ENCODE measurements at places on chromosomes 16 and 17.

DNA sequence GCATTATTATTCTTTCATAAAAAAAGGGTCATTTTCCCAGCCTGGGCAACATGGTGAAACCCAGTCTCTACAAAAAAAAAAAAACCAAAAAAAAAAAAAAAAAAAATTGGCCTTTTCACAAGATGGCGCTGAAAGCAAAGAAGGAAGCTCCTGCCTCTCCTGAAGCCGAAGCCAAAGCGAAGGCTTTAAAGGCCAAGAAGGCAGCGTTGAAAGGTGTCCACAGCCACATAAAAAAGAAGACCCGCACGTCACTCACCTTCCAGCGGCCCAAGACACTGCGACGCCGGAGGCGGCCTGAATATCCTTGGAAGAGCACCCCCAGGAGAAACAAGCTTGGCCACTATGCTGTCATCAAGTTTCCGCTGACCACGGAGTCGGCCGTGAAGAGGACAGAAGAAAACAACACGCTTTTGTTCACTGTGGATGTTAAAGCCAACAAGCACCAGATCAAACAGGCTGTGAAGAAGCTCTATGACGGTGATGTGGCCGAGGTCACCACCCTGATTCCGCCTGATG is 4.9 kb upstream of the PGAP6 start:
- DNase-seq: no peak

- DNase-seq: peak; percentile 65
These were observed 7.3 kb downstream of the THRA start for GRCh38 chr17:40069751-40070708.

DNA sequence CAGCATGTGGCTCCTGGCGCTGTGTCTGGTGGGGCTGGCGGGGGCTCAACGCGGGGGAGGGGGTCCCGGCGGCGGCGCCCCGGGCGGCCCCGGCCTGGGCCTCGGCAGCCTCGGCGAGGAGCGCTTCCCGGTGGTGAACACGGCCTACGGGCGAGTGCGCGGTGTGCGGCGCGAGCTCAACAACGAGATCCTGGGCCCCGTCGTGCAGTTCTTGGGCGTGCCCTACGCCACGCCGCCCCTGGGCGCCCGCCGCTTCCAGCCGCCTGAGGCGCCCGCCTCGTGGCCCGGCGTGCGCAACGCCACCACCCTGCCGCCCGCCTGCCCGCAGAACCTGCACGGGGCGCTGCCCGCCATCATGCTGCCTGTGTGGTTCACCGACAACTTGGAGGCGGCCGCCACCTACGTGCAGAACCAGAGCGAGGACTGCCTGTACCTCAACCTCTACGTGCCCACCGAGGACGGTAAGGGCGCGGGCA is 645 bp downstream of the NLGN2 start:
- no peak for DNase-seq

- DNase-seq: peak; percentile 17
These were observed 89.4 kb downstream of the ITFG1 start for GRCh38 chr16:47371271-47372014.

GRCh38 chr16:10664720-10665126 is 30.0 kb downstream of the TEKT5 start:
- DNase-seq: no peak

DNA sequence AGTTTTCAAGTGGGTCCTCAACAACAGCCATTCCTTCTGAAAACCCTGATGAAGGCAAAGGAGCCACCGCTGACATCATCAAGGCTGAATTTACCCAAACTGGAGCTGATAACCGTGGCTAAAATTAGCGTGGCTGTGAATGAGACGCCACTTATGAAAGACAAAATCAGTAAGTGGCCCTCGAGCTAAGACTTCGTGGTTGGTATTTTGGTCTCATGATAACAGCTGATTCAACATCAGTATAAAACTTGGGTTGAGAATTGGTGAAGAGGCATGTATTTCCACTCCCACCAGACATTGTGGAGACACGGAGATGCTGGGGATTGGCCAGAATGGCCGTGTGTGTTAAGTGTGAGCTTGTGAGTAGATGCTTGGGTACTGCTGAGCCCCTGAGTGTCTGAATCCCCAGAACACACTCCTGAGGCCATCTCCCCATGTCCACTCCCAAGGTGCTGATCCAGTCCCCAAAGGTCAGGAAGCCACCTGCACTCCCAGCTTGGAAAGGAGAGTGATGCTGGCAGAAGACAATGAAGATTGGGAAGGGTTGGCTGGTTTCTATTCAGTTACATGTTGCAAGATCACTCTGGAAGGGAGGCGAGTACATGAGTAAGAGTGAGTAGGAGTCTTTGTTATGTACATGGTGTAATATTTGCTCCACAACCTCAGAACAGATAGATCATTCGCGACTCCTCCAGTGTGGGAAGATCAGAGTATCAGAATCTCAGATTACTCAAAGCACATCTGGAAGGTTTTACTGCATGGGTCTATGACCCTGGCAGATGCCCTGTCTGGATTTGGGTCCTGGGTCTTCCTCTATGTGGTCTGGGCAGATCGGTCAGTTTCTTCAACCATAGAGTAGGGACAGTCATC is 207.7 kb downstream of the HS3ST3A1 start:
- peak; percentile 79 for DNase-seq

DNA sequence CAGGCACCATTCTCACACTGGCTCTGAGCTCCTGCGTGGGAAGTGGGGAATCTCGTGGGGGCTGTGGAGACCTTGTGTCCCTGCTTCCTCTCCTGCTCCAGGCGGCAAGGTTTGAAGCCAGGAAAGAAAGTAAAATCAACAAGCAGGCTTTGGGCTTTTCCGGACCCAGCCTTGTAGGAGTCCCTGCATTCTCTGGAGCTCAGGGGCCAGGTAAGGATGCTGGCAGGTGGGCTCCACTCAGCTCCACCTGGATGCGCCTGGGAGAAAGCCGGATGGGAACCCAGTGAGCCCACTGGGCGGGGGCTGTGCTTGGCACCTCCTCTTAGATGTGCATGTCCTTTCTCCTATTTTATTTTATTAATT is 362.5 kb downstream of the SEC14L1 start:
- no peak for DNase-seq

- DNase-seq: peak; percentile 44
These were observed at the start of gene ABCC3 for GRCh38 chr17:50634224-50634914. Gene ABCC3, plus strand, starts transcription at chr17:50634881. Its CDS starts 56 bp downstream, at chr17:50634937.

GRCh38 chr16:22321340-22322001 is 24.3 kb downstream of the POLR3E start:
- peak; percentile 53 for DNase-seq

DNA sequence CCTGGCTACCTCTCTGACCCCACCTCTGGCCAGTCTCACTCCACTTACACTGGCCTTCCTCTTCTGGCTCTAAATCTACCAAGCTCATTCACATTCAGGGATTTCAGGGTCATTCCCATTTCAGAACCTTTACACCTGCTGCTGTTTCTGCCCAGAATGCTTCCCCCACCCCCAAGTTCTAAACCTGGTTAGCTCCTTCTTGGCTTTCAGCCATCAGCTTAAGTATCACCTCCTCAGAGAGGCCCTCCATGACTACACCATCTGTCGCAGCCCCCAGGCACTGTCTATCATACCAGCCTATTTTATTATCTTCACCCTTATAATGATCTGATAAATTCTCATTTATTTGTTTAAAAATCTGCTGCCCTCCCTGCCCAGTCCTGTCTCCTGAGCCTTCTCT is 23.3 kb upstream of the NGFR start:
- DNase-seq: no peak

GRCh38 chr16:2919511-2920255 is 8.0 kb downstream of the FLYWCH1 start:
- peak; percentile 59 for DNase-seq

GRCh38 chr16:85141491-85142128 is 29.3 kb upstream of the CIBAR2 start:
- DNase-seq: no peak

DNA sequence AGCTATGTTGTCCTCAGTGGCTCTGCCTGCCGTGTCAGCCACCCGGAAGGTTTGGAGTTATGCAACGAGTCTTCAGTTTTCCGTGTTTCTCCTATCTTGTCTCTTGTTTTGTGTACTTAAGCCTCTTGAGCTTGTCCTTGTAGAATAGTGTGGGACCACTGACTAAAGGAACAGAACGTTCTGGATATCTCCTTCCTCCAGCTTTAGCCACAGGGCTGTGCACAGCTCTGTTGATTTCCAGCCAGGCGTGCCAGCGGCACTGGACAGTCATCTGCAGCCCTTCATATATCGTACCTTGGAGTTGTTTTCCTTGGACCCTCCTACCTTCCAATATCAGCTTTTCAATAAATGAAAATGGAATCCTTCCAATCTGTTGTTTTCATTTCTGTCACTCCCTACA is 39.8 kb downstream of the TMEM11 start:
- no peak for DNase-seq

GRCh38 chr16:79296491-79296890 is 304.0 kb downstream of the MAF start:
- DNase-seq: no peak

GRCh38 chr16:2692251-2692947 is 10.1 kb downstream of the KCTD5 start:
- peak; percentile 31 for DNase-seq

DNA sequence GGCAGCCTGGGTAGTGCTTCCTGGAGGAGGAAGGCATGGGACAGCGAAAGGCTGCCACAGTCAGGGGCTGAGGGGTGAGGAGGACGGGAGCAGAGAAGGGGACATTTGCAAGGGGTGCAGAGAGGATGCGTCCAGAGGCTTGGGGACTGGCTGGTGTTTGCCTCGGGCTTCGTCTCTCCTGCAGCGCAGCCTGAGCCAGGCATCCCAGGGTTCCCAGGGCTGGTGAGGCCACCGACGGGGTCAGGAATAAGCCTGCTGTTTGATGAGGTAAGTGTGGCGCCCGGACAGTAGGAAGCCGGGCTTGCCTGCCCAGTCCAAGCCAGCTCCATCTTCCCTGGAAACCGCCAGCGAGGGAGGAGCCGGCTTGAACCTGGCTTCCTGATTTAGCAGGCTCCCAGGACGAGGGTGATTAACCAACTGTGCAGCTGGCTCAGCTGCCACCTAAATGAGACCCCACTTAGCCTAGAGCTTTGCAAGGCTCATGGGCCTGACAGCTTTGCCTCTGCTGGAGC is 47.8 kb downstream of the PITPNM3 start:
- peak; percentile 35 for DNase-seq

GRCh38 chr16:88442727-88443576 is 10.1 kb upstream of the ZFPM1 start:
- DNase-seq: peak; percentile 46

- no peak for DNase-seq
These were observed 9.3 kb downstream of the ADCY7 start for GRCh38 chr16:50275428-50276325.

GRCh38 chr17:58667934-58668597 is 23.8 kb downstream of the TEX14 start:
- DNase-seq: peak; percentile 33

DNA sequence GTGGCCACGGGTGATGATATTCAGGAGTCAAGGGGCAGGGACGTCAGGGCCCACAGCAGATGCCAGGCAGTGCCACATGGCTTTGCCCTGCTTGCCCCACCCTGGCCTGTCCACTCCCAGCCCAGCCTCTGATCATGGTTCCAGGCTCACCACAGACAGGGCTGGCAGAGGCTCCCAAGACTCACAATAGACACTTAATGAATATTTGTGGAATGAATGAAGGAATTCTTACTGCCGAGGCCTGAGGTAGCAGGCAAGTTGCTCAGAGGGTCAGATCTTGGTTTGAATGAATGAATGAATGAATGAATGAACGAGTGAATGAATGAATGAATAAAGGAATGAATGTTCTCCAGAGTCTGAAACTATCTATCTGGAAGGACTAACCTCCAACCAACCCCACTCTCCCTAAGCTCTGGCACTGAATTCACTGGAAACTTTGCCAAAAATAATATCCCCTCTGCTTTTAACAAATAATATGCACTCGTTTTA is 60.9 kb downstream of the RAI1 start:
- DNase-seq: peak; percentile 24

DNA sequence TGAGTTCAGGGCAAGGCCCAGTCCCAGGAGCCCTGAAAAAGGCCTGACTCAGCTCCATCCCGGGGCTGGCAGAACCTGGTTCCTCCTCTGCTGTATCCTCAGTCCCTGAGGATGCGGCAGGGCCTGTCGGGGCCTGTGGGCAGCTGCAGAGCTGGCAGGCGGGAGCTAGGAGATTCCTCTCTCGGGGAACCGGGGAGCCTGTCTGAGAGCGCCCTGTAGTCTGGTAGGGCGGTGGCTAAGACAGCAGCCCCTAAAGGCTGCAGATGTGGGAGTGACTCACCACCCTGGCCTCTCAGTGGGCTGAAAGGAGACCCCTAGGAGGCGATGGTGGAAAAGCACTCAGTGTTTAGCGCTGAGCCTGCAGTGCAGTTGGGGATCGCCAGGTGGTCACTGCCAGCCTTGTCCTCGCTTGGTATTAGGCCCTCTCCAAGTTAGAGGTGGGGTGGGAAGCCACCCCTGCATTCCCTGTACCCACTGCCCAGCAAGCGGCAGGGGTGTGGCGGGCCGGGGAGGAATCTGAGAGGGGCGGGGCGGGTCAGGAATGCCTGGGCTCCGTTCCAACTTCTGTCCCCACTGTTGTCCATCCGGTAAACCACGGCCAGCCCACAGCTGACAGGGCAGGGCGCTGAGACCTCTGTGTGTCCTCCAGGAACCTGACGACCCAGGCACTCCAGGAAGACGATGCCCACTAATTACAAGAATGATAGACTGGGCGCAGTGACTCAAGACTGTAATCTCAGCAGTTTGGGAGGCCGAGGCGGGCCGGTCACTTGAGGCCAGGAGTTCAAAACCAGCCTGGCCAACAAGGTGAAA is 29.5 kb upstream of the CDH1 start:
- peak; percentile 90 for DNase-seq

GRCh38 chr17:61511480-61512182 is 59.4 kb downstream of the TBX4 start:
- no peak for DNase-seq

GRCh38 chr17:47895347-47895855 is 635 bp upstream of the SP2 start:
- DNase-seq: peak; percentile 36

- DNase-seq: peak; percentile 41
These were observed 4.9 kb downstream of the STX1B start for GRCh38 chr16:31005350-31006085.

DNA sequence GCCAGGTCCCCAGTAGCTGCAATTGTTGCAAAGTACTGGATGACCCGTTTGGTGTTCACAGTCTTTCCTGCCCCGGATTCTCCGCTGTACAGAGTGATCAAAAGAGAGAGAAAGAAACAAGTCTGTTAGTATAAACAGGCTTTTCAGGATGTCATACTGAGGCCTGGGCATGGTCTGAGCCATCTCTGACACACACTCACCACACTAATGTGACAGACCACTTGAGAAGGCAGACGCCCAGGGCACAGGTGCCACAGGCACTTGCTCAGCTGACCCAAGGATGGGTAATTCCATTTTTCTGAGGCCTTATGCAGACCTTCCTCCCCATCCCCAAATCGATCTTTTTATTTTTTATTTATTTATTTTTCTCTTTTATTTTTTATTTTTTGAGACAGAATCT is 7.5 kb downstream of the MYH3 start:
- no peak for DNase-seq

DNA sequence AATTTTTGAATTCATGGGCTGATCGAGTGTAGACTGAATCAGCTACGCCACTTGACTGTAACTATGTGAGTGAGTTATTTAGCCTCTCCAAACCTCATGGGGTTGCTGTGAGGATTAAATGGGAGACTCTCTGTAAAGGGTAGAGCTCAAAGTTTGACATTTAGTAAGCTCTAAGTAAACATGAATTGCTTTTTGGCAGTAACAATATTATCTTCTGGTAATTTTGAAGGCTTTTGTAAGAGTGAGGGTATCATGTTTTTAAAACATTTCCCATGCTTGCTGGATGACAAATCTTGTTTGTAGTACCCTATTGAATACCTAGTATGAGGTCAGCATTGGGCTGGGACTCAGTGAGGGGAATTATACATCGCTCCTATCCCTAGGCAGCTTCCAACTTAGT is 35.3 kb downstream of the MRTFB start:
- DNase-seq: no peak

- DNase-seq: no peak
These were observed 22.5 kb downstream of the STAT5A start for GRCh38 chr17:42310787-42311215.

- no peak for DNase-seq
These were observed 836.1 kb upstream of the CDH8 start for GRCh38 chr16:62872339-62872738.
